ENCODE measurements at places on chromosomes 2 and 18.

DNA sequence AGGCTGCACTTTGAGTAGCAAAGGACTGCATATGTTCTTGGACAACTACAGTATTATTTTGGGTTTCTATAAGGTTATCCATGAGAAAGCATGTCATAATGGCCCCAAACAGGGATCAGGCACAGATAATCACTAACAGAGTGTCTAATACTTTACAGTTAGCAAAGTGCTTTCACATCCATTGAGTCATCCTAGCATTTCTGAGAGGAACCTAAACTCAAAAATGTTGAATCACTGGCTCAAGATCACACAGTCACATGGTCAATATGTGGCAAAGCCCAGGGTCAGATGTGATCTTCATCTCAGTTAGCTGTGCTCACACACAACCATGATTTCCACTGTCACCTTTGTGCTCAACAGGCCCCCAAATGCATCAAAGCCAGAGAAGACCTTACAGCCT is 156.1 kb upstream of the VRK2 start:
- DNase-seq: no peak

- no peak for DNase-seq
Measured at GRCh38 chr18:13318731-13319501, 100.4 kb downstream of the LDLRAD4 start.

DNA sequence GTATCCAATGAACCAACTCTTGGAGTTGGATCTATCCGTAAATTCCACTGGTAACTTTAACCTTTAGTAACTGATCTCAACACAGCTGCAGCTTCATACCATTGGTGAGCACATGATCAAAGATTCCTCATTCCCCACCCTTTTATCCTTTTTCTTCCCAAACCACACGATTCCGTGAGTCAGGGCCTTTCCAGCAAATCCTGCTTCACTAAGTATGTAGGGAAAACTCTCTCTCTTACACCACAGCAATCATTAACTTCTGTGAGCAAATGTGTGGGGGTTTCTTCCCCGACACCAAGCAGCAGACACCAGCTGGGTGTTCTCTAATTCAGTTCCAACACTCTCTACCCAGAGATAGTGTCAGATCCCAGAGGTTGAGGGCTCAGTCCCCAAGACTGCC is 23.5 kb downstream of the ELP2 start:
- no peak for DNase-seq

GRCh38 chr2:30820381-30821055 is 13.3 kb upstream of the CAPN13 start:
- no peak for DNase-seq

- DNase-seq: no peak
Measured at GRCh38 chr2:24986372-24986771, 14.6 kb upstream of the DNAJC27 start.

- DNase-seq: no peak
Measured at GRCh38 chr2:129468879-129469278, 510.6 kb upstream of the RAB6C start.

- DNase-seq: no peak
Measured at GRCh38 chr2:215537611-215538010, 101.7 kb upstream of the FN1 start.

DNA sequence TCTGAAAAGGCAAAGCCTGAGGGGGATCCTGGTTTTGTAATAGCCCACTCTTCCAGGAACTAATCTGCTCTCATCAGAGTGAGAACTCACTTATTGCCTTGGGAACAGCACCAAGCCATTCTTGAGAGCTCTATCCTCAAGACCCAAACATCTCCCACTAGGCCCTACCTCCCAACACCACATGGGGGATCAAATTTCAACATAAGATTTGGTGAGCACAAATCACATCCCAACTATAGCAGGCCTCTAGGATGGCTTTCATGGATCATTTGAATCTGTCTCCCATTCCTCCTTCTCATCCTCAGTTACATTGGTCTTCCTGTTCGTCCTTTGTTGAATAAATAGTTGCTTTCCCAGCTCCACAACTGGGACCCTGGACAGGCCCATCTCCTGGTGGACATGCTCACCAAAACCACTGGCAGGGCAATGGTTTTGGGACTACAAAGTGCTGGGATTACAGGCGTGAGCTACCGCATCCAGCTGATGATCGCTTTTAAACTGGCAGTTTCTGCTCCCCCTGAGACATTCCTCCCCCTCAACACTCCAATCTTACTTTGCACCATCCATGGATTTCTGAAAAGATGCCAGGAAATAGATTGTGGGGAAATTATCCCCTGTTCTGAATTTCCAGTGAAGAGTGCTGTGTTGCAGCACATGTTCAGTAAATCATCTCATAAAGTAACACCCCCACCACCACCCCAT is 42.6 kb downstream of the MCFD2 start:
- DNase-seq: no peak

- DNase-seq: no peak
Measured at GRCh38 chr2:118815731-118816130, 31.7 kb downstream of the EN1 start.

- DNase-seq: no peak
Measured at GRCh38 chr18:67367540-67367939, 149.0 kb downstream of the DSEL start.

DNA sequence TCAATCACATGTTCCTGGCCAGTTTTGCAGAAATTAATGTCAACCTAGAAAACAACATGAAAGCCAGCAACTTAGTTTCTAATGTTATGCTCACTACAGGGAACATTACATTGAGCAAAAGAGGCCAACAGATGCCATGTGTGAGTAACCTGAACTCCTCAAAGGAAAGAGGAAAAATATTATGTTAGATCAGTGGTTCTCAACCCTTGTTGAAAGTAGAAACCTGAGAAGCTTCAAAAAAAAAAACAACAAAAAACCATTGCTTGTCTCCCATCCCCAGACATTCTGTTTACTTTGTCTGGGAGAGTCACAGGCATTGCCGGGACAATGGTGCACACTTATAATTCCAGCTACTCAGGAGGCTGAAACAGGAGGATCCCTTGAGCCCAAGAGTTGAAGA is 57.7 kb downstream of the METTL4 start:
- DNase-seq: no peak

- DNase-seq: no peak
Measured at GRCh38 chr2:63853527-63854310, 12.0 kb downstream of the UGP2 start.

DNA sequence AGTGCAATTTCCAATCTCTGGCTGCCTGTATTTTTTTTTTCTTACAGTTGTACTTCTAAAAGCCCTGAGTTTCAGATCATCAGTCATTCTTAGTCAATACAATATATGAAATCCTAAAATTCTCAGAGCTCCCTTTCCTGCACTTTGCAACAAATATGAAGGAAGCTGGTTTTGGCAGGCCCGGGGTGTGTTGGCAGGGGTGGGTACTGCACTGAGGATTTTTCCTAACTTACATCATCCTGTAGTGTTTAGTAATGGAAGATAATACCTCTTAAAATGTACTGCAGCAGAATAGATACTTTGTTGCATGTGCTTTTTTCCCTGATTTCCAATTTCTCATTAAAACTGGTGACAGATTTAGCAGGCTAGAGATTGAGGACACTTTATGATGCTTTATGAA is 374.6 kb downstream of the PTH2R start:
- no peak for DNase-seq

Data from K562 (cell line).